ENCODE measurements at places on chromosomes 13 and 19.

DNA sequence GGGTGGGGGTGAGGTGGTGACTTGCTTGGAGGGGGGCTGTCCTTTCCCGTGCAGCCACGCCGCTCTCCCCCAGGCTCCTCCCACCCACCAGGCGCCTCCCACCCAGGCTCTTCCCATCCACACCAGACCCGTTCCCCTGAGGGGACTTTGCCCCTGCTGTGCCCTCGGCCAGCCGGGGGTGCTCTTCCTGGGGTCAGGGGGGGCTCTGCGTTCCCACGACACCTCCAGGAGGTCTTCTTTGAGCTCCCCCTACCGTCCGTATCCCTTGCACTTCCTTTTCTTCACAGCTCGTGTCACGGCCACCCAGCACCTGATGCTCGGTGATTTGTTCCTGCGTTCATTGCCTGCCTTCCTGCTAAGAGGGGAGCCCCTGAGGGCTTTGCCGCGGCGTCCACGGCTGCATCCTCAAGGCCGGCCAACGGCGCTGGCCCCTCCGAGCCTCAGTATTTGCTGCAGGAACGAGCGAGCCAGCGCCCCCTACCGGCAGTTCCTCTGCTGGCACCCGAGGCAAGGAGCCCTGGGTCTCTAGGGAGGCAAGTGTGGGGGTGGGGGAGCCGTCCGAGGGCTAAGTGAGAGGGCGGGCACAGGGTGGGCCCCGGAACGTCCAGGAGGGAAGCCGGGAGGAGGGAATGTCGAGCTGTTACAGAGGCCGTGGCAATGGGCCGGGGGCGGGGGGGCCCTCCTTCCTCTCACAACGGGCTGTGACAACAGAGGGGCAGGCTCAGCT is 11.8 kb downstream of the LRRC4B start:
- peak; percentile 53 for DNase-seq

DNA sequence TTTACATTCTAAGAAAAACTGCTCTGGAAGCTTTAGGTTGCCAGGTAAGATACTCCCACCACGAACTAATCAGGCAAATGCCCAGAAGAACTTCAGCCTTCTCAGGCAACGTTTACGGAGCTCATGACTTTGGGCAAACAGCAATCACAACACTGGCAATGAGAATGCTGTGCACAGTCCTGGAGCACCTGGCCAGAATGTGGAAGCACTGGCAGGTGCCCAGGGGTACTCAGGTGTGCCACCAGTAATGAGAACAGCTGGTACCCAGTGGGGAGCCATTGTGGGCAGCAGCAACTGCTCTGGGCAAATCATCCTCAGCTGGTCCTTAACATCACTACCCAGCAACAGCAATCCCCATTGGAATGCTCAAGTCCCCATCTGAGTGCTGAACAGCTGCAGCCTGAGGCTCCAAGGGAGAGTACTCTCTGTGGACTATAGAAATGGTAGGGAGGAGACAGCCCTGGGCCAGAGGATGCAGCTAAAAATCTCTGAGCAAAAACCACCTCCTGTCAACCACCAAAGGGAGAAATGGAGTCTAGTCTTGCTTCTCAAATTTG is 210.0 kb downstream of the FOXO1 start:
- DNase-seq = no peak

GRCh38 chr19:31600731-31601295 is 251.6 kb upstream of the TSHZ3 start:
- DNase-seq = no peak

DNA sequence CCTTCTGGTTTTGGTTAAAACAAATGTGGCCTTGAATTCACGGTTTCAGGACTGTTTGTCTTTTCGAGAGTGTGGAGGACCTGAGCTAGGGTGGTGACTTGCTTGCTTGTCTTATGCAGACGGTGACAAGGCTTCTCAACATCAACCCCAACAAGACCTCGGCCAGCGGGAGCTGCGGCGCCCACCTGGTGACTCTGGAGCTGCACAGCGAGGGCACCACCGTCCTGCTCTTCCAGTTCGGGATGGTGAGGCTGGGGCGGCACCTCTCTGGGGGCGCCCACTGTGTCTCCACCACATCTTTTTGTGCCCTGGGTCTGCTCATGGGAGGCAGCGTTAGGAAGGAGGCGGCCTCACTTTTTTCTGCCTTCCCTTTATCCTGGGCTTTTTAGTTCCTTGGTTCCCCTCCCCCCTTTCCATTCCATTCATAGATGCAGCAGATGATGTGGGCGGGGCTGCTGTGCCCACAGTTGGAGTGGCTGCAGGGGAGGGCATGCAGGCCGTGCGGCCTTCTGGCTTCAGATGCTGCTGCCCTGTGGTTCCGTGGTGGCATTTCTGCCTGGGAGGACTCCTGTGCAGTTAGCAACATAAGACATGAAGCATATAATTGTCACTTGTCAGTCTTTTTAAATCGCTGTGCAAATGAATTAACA is 23.3 kb downstream of the LAMP1 start:
- DNase-seq = no peak

GRCh38 chr13:76955661-76956060 is 7.3 kb downstream of the ACOD1 start:
- DNase-seq = no peak

- peak; percentile 3 for DNase-seq
Observed at GRCh38 chr19:4130744-4131438, 7.0 kb upstream of the MAP2K2 start.

GRCh38 chr13:66501181-66501580 is 729.0 kb downstream of the PCDH9 start:
- peak; percentile 77 for DNase-seq

DNA sequence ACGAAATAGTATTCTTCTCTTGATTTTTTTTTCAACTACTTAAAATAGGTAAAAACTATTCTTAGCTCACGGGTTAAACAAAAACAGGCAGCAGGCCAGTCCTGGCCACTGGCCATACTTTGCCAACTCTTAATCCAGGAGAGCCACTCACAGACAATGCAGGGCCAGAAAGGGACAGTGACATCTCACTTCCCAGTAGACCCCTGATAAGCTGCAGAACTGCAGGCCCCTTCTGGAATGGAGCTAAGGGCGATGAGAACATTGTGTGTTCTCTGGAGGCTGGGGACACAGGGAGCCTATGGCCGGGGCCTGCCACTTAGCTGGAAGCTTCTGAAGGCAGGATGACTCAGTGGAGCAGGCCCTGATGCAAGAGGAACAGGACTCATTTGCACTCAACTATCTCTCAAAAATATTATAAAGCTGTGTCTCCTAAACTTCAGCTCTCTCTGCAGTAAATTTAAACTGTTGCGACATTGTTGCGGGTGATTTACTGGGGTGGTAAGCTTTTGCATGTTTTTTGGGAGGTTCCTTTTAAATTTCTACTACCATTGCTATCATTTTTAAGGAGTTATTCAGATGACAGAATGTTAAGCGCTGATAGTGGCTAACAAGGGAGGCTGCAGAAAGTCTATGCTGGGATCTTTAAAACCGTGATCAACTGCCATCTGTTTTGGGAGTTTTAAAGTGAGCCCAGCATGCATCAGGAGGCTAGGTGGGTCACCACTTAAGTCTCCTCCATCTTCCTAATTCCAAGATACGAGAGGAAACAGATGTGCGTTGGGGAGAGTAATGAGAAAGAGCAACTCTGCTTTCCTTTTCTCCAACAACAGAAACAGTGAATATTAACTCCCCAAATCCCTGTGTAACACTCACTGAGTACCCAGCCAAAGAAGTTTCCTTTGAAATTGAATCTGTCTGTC is 33.2 kb upstream of the KATNAL1 start:
- DNase-seq = peak; percentile 14

- DNase-seq = no peak
Observed at GRCh38 chr19:576768-577438, 4.5 kb downstream of the BSG start.

DNA sequence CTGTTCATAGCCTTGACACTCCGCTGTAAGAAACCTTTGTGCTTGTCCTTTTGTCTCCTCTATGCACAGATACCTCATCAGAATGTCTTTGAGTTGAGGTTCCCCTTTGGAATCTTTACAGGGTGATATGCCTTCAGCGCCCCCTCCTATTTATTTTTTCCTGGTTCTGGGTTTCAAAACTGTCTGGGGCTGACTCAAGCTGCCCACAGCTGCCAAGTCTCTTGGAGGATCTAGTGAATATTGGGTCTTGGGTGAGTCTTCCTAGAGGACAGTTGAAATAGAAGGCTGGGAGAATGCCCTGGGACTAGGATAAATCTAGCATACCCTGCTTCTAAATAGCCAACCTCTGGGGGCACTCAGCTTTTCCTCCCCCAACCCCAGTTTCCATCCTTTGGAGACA is 930 bp downstream of the ZNF136 start:
- DNase-seq = no peak

- DNase-seq = no peak
Observed at GRCh38 chr19:2145831-2146241, 5.5 kb downstream of the AP3D1 start.

- DNase-seq = no peak
Observed at GRCh38 chr13:37636701-37637100, 38.1 kb upstream of the POSTN start.

DNA sequence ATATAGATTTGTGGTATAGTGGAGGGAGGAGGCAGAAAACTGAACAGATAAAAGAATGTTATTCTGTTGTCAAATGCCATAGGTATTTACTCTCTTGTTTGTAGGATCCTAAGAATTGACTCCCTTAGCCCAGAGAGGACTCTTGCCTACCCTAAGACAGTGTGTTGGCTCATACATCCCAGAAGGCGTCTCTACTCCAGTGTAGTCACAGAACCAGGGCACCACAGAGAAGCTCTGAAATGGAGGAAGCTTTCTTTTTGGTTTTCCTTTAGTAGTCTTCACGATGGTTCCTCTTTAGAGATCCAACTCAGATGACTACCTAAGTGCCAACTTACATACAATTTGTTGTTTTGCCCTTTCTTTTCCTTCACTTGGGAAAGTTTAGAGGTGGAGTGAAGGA is 14.0 kb downstream of the GPR183 start:
- no peak for DNase-seq

- no peak for DNase-seq
Observed at GRCh38 chr13:25973085-25973484, 78.7 kb downstream of the SHISA2 start.

DNA sequence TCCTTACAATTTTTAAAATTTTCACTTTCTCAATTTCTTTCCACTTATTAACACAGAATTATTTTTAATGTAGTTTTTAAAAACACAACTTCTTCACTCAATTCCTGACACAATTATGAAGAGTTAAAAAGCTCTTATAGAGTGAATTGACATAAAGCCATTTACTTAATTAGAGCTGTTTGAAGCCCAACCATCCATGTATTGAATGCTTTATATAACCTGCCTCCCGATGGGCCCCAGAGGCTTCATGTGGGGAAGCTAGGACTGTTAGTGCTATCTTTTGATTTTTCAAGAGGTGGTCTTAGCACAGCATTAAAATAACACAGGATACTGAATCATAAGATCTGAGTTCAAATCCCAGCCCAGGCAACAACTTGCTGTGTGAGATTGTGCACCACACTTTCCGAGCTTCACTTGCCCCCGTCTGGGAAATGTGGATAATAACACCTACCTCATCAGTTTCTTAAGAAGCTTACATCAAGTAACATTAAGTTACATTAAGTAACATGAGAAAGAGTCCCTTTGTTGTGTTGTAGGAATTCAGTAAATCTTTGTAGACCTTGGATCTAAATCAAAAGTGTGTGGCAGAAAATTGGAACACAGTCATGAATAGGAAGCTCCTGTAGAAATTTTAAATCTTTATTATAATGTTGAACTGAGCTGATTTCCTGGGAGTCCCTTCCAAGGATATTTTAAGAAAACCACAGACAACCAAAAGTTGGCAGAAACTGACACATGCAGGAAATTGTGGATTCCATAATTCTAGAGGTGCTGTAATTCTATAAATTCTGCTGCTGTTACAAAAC is 5.5 kb upstream of the ENOX1 start:
- DNase-seq = no peak

- DNase-seq = no peak
Observed at GRCh38 chr13:39037410-39037879, 444 bp downstream of the PROSER1 start.

DNA sequence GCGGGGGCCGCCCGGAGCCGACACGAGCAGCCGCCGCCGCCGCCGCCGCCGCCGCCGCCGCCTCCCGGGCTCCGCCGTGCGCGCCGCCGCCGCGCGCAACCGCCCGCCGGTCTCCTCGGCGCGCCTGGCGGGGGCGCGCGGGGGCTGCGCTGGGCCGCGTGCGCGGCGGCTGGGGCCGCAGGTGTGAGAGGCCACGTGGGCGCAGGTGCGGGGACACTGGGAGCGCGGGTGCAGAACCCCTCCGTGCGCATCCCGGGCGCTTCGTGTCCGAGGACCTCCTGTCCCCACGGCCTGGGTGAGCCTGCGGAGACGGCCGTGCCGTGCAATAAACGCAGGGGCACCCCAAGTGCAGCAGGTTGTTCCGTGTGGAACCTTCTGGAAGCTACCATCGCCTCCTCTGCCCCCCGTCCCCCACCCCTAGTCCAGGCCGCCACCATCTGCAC is at the start of gene LINGO3:
LINGO3 (minus strand) TSS at position 41 of the 443 bp plus-strand sequence. CDS start 16,378 bp downstream, outside the sequence.
- no peak for DNase-seq

GRCh38 chr19:39413272-39413910 is 922 bp downstream of the PLEKHG2 start:
- no peak for DNase-seq

All from NCI-H226 (cell line).